ENCODE measurements at places on chromosomes 16 and 17.

DNA sequence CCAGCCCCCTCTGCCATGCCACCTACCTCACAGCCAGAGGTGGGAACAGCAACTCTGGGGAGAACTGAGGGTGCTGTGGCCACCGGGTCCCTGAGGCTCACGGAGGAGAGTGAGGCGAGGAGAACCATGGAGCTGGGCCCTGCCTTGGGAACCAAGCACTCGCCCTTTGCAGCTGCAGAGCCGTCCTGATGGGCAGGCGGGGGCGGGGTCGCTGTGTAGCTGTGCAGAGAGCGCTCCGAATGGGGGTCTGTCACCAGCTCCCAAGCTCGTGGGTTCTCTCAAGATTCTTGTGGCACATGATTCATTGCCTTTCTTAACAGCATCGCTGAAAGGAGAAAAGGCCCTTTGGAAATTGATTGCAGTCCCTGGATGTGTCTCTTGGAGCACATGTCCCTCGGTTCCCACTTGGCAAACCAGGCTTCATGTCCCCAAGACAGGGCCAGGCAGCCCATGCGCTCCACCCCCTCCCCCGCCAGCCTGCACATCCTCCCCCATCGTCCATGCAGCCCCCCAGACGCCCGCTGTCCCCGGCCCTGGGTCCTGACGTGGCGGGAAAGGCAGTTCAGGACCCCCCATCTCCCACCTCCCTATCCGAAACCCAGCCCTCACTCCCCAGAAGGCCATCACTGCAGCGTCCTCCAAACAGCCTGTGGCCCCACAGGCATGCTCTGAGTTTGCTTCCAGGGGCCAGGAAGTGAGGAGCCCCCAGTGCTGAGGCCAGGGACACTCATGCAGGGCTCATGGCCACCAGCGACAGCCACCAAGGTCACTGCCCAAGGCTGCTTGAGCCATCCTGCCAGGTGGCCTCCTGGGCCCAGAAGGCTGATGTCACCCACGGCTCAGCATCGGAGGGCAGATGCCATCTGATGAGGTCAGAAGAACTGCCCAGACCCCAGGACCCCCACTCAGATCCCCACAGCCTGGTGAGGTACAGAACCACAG is 20.6 kb upstream of the CHMP6 start:
- DNase-seq, result no peak

DNA sequence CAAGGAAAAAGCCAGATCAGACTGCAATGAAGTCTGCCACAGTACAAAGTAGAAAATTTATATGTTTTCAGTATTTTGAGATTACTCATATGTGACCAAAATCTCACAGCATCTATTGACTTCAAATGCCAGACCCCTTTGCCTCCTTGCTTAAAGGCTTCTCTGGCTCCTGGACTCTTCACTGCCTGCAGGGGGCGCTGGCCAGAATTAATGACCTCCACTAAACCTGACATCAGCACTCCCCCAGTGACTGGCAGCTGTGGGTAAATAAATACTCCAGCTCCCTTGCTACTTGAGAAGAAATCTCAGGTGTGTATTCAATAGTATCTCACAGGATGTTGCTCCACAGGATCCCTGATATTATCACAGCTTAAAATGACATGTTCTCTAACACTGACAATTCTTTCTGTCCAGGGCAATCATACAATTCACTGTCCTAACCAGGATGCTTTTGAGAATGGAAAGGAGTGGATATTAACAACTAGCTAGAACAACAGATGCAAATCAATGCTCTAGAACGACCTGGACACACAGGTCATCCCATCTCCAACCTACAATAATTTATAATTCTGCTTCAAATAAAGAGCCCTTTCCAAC is 4.0 kb downstream of the BECN1 start:
- DNase-seq, result peak; percentile 77

GRCh38 chr17:12856416-12856815 is 67.1 kb downstream of the ARHGAP44 start:
- peak; percentile 42 for DNase-seq

DNA sequence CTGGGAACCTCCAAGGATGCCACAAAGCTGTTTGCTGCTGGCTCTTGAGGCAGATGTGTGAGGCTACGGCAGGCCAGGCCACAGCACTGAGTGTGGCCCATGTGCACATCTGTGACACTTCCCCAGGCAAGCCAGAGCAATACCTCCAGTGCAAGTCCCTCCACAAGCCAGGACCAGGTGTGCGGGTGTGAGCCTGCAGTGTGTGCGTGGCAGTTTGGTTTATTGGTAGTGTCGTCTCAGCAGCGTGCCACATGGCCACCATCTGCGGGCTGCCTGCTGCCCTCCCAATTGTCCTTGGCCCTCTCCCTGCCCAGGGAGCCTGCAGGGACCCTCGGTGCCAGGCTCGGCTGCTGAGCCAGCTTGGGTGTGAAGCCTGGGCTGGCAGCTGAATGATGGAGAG is 9.9 kb upstream of the SREBF1 start:
- no peak for DNase-seq

DNA sequence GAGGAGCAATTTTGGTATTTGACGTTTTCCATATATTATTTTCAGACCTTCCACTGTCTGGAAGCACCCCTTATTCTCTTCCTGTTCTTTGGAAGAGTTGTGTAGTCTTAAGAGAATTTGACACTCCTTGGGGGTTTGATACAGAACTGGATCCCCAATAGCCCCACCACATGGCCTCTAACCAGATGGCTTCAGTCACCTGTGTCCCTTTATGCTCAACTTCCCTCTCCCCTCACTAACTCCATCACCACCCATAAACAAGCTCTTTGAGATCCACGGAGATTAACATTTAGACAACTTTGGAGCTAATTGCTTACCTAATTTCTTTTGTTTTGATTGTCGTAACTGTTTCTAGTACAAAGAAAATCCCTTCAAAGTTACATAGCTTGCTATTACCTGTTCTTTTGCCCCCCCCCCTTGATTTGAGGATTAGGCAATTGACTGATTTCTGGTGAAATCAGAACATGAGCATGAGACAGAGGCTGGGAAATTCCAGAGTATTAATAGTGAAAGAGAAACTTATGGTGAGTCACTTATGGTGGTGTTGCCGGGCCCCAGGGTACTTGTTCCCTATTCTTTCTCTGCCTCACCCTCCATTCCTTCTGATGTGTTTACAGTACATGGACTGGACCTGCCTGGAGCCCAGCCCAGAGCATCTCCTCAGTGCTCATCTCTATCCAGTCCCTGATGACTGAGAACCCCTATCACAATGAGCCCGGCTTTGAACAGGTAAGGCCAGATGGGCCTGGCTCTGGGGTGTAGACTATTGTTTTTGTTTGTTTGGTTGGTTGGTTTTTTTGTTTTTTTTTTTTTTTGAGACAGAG is 7.5 kb downstream of the UBE2Z start:
- DNase-seq, result peak; percentile 74

DNA sequence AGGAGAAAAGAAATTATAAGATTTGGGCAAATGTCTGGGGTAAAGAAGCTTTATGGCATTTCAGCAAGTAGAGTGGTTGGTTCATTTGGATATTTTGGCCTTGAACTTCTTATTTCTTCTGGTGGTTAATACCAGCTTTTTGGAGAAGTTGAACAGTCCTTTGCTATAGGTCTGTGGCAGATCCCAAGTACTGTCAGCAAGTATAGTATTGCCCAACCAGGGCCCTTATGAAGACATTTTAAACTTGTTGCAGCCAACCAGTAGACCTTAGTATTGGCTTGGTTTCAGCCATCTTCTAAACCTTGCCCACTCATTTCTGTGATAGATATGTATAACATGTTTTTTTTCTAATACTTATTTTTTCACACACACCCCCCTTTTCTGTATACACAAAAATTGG is 2.2 kb downstream of the SP2 start:
- DNase-seq, result no peak

- DNase-seq, result peak; percentile 57
These were observed 34.8 kb downstream of the COTL1 start for GRCh38 chr16:84582958-84583516.

GRCh38 chr16:87192452-87193073 is 124.6 kb downstream of the C16orf95 start:
- no peak for DNase-seq

DNA sequence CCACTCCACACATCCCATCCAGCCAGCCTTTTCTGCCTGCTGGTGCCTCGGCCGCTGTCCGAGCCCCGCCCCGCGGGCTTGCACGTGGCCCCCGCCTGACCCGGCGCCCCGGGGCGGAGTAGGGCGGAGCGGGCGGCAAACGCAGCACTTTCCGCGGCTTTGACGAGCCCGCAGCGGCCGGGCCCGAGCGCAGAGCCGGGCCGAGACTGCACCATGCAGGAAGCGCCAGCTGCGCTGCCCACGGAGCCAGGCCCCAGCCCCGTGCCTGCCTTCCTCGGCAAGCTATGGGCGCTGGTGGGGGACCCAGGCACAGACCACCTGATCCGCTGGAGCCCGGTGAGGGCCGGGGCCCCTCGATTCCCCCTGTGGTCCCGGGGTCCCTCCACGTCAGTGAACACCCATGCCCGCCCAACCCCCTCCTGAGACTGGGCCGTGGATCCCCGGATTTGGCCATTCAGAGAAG is at the start of gene HSF4:
Gene HSF4, plus strand, starts transcription at position 147 of the 463 bp plus-strand sequence. Its CDS starts 67 bp downstream, at position 214.
- DNase-seq, result peak; percentile 18

GRCh38 chr17:74779948-74780400 is 3.8 kb upstream of the NAT9 start:
- no peak for DNase-seq

DNA sequence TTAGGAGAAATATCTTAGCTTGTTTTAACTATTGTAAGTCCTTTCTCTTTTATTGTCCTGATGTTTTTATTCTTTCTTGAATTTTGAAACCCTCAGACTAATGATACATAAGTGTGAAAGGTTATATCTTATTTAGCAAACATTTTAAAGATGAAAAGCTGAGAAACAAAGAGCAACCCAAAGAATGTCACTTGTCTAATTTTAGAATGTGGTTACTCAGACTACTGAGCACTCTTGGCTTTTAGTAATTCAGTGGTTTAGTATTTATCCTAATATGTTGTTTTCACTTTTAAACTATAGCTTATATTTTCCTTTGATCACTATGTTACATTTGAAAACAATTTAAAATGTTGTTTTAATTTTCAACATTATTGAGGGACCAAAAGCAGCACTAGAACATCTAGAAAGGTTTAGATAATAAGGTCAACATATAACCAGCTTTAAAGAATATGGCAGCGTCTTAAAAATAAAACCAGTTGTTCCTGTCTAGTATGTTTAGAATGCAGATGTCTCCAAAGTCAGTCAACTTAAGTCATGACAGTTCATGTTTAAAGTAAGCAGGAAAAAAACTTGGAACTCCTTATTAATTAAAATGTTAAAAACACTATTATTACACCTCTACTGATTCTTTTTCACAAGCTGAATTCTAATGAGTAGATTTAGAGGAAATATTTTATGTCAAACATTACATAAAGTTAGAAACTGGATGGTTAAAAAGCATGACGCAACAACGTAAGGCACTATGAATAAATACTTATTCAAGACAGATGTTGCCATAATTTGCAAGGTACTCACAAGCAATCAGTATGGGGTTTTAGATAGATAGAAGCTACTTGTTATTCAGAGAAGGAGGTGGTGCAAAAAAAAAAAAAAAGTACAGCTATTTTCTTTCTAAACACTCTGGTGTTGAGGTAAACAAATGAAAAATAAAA is 2.4 kb downstream of the MBTD1 start:
- no peak for DNase-seq

GRCh38 chr16:48426244-48427141 is 41.3 kb upstream of the SIAH1 start:
- peak; percentile 67 for DNase-seq

DNA sequence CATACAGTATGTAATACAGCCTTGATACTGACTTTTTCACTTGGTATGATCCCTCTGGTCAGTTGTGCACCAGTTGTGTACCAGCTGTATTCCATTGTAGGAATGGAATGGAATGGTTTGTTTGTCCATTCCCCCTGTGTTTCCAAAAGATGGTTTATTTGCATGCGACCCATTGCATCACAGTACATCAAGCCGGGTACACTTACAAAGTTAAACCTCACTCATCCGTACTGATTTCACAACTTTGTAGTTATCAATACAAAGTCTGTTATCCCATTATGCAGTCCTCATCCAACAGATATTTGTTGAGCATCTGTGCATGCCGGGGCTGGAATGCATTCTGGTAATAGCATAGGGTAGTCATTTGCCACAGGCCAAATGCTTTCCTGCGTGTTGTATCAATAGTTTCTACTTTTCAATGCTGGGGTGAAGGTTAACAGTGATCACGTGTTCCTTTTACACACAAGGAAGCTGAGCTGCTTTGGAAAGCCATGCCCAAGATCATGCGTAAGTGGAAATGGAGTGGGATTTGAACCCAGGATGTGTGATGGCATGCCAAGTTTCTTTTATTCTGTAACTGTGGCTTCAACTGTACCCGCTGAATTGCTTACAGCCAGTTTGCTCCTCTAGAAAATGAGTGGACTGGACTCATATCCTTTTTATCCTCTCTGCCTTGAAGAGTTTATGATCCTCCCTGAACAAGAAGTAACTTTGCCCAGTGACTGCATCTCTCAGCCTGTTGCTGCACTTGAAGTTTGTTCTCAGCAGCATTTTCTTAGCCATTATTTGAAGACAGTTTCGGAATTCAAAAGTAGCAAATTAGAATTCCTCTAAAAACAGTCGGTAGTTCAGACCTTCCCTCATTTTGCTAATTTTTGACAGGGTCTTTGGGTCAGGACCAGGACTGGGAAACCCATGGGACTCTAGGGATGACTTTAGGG is 228.5 kb downstream of the CCDC182 start:
- no peak for DNase-seq

DNA sequence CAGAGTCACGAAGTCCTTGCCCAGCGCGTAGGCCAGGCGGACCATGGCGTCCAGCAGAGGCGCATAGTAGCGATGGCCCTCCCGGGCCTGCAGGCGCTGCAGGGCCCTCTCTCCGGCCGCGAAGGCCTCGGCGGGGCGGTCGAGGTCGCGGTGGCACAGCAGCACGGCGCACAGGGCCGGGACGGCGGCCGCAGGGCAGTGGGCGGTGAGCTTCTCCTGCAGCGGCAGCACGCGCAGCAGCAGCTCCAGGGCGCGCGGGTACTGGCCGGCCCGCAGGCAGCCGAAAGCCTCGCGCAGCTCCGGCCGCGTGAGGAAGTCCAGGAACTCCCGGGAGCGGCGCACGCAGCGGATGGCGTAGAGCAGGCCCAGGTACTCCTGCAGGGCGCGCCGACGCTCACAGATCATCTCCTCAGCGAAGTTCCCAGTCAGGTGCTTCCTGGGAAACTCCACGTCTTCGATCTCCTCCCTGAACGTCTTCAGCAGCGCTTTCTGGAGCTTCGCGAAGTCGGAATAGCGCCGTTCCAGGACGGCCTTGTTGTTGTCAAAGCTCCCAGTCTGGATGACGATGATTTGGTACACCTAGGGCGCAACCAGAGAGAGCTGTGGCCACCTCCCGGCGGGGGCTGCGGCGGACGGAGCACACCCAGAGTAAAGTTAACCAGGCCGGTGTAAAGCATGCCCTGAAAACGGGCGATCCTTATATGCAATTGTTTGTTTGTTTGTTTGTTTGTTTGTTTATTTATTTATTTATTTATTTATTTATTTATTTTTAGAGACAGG is 7.4 kb downstream of the SNX20 start:
- no peak for DNase-seq

GRCh38 chr16:29290631-29291247 is 115.8 kb downstream of the NPIPB11 start:
- DNase-seq, result peak; percentile 95

DNA sequence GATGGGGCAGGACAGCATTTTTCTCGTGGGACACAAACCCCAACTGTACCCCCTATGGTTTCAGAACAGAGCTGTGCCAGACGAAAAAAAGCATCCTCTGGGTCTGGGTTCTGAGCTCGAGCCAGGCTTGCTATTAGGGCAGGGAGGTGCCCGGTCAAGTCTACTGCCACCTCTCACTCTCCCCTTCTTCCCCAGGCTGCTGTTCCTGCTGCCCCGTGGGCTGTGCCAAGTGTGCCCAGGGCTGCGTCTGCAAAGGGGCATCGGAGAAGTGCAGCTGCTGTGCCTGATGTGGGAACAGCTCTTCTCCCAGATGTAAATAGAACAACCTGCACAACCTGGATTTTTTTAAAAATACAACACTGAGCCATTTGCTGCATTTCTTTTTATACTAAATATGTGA is 1.1 kb downstream of the MT1E start:
- no peak for DNase-seq

Measured in cardiac fibroblast (primary cell).